ENCODE measurements at places on chromosomes 3 and 15.

GRCh38 chr3:83216919-83217594 is 1455.6 kb upstream of the GBE1 start:
- no peak for DNase-seq

- peak; percentile 91 for DNase-seq
Observed at GRCh38 chr3:120348991-120349854, at the start of gene LRRC58. Gene LRRC58, minus strand, starts transcription at chr3:120349354. Its CDS starts 111 bp downstream, at chr3:120349243.

DNA sequence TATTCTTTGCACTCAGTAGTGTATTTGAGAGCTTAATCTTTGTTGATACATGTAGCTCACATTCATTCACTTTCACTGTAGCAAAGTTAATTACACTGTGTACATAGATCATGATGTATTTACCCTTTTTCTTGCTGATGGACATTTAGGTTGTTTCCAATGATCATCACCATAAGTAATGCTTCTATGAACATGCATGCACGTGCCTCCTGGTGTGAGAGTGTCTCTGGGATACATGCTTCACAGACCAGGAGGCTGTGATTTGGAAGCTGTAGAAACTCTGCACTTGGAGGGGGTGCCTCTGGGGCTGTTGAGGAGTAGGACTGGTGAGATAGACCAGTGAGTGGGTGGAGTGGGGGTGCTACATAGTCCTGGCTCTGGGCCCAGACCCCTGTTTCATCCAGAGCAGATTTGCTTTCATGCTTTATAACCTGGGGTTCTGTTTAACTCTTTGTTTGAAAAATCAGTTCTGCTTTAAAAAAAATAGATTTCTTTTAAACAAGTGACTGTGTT is 18.2 kb upstream of the SMAD3 start:
- DNase-seq = no peak

DNA sequence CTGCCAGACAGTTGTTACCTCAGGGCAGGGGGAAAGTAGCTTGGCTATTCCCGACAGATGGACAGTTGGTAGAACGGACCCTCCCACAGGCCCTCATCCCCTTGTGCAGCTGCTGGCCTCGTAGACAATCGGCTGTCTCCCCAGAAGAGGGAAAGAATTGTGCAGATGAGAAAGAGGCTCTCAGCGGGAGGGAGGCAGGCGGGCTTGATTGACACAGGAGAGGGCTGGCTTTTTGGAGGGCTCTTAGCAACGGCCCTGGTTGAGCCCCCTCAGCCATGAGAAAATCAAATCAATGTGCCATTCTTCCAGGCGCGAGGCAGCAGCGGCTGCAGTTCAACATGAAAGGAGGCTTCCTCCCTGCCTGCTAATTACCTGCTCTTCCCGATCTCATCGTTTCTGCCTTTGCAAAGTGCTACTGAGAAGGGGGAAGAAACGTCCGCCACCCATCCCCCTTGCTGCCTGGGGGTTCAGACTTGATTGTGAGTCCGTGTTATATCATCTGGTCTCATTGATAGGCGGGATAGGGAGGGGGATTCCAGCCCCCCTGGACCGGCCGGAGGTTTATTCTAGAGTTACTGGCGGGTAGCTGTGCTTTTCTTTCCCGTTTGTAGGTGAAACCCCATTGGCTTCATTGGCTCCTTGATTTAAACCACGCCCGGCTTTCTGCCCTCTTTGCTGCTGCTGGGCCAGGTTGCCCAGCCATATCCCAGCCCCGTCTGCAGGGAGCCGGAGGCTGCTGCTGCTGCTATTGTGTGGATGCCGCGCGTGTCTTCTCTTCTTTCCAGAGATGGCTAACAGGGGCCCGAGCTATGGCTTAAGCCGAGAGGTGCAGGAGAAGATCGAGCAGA is at the start of gene TAGLN3:
TAGLN3 (plus strand) TSS at position 287 of the 848 bp plus-strand sequence; CDS start at position 788, 501 bp downstream.
- no peak for DNase-seq

DNA sequence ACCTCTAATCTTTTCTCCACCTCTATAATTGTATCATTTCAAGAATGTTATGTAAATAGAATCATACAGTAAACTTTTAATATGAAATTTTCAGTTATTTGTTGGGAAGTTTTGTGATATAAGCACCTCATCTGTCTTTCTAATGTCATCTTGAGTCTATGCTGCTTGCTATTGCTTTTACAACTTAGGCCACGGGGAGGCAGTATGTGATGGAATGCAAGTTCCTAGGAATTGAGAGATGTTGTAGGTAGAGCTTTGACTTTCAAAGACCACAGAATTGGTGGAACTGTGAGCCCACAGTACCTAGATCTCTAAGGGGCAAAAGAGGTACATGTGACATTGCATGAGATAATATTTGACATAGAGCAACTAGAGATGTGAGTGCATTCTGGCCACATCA is 328.3 kb downstream of the MFSD1 start:
- DNase-seq = no peak

GRCh38 chr3:179716226-179716625 is 63.4 kb downstream of the USP13 start:
- no peak for DNase-seq

- peak; percentile 12 for DNase-seq
Observed at GRCh38 chr15:80694611-80695098, 455 bp upstream of the ABHD17C start.

GRCh38 chr3:45092132-45093031 is 53.8 kb downstream of the CDCP1 start:
- DNase-seq = no peak

DNA sequence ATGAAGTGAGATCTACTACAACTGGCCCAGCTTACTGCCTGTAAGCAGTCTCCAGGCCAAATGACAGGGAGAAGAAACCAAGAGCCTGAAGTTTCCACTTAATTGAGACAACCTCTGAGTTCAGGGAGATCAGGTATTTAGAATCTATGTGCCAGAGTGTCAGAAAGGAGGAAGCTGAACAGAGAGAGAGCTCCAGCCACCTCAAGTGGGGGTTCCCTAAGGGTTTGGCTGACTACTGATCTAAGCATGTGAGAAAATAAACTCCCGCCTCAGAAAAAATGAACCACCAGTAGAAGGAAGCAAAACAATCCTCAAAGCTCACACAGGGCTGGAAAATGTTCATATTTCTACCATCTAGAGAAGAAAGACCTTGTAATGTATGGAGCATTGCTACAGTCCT is 25.0 kb downstream of the ADAM10 start:
- no peak for DNase-seq

- no peak for DNase-seq
Observed at GRCh38 chr3:72776-73175, 123.8 kb upstream of the CHL1 start.

DNA sequence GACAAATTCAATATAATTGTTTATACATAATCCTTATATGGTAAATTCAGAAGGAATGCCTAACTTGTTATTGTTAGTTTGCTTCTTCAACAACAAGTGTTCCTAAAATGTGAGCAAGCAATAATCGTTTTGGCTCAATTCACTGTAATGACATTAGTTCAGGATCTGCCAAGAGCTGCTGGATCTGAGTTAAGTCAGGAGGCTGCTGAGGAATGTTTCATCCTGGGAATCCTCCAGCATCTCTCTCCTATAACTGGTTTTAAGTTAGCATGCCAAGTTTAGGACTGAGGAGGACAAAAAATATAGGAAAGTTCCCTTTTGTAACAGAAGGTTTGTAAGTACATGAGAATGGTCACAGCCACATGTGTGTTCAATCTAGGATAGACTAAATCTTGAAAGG is 4.9 kb upstream of the GTF2A2 start:
- DNase-seq = no peak

DNA sequence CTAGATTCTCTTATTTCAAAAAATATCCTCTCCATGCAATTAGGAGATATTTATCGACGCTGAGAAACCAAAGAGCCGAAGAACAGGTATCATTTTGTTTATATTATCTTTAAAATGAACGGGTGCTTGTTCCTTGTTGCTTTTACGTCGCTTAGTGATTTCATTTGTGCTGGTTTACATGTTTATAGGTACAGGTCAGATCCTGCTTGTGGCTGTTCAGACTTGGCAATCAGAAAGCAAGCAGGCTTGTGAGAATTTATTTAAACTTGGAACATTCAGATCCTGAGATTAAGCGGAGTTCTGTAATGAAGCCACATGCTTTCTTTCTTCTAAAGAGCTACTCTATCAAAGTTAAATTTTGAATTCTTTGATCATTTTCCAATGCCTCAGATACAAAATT is 43.0 kb upstream of the ATP2C1 start:
- no peak for DNase-seq

GRCh38 chr15:88337993-88338392 is 81.5 kb upstream of the NTRK3 start:
- no peak for DNase-seq

- no peak for DNase-seq
Observed at GRCh38 chr15:59711451-59712243, 22.5 kb upstream of the BNIP2 start.

- DNase-seq = no peak
Observed at GRCh38 chr15:98653686-98654085, 5.3 kb downstream of the IGF1R start.

DNA sequence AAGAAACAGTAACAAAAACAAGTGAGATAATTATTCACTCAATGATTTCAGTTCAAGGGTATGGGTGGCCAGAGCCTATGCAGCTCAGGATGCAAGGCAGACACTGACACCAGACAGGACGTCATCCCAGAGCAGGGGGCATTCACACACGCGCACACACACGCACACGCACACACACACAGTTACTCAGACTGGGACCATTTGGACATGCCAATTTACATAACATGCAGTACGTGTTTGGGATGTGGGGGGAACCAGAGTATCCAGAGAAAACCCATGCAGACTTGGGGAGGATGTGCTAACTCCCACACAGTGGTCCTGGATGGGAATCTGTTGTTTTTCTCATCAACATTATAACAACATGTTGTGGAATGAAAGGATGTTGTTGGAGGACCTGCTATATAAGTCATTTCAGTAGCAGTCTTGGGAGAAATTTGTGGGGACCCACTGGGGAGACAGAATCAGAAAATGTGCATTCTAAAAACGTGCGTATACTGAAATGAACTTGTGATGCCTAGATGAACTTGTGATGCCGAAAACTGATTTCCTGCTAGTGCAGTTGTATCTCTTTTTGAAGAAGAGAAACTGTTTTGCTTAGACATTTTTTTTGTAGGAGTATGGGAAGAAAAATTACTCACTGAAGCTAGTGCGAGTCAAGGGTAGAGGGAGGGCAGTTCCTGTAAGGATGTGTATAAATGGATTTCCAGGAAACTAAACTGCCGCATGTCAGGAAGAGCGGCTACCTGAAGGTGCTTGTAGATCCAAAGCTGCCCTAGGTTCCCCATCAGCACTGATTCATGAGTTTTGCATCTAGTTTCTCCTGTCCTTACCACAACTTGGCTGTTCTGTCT is 25.2 kb downstream of the CD200 start:
- peak; percentile 45 for DNase-seq

- DNase-seq = no peak
Observed at GRCh38 chr3:9035473-9035872, 72.2 kb upstream of the RAD18 start.

DNA sequence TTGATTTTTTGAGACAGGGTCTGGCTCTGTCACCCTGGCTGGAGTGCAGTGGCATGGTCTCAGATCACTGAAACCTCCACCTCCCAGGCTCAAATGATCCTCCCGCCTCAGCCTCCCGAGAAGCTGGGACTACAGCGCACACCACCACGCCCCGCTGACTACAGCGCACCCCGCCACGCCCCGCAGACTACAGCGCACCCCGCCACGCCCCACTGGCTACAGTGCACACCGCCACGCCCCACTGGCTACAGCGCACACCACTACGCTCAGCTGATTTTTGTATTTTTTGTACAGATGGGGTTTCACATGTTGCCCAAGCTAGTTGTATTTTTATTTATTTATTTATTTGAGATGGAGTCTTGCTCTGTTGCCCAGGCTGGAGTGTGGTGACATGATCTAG is 35.6 kb downstream of the SLC51A start:
- DNase-seq = no peak

DNA sequence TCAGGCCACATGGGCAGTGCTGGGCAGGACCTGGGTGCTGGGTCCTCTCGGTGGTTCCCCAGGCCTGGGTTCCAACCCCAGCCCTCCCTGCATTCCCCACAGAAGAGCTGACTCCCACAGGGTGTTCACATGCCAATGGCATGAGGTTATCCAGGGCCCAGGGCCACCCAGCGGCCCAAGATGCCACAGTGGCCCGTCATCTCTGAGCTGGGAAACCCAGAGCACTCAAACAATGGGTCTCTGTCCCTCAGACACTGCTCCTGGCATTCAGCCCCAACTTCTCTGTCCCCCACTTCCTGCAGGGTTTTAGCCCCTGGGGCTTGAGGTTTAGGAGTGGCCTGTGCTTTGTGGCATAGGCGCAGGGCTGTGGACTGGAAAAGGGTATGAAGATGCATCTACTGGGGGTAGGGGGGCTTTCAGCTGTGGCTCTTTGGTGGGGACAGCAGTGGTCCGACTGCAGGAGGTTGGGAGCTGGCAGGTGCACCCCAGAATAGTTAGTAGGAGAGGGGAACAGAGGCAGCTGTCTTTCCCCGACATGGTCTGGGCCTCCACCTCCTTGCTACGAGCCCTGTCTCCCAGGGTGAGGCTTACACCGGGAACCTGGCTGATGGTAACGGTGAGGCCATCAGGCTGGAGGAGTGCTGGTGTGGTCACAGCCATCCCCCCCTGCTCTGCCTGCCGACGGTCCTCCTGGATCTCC is 1.7 kb downstream of the CCDC9B start:
- DNase-seq = no peak

DNA sequence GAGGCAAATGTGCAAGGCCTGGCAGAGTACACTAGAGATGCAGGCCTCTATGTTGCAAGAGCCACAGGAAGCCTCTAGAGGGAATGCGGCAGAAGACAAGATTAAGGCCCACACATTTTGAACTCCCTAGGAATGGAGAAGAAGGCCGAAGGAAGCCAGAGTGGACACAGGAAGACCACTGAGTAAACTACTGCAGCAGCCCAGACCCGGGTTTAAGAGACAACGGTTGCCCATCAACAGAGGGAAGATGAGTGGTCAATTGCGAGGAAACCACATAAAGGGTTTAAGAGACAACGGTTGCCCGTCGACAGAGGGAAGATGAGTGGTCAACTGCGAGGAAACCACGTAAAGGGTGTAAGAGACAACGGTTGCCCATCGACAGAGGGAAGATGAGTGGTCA is 14.6 kb downstream of the CHSY1 start:
- no peak for DNase-seq

DNA sequence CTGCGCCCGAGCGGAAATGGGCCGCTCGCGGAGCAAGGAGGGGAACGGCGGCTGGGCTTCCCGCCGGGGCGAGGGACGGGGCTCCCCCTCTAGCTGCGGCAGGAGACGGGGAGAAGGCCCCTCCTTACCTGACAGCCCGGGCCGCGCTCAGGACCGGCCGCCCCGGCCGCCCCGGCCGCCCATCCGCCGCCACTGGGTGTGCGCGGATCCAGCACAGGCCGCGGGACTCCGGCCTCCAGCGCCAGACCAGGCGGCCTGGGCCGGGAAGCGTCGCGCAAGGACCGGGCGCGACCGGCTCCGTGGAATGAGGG is 296 bp downstream of the TPRA1 start:
- no peak for DNase-seq
